ENCODE measurements at places on chromosomes 2 and 18.

- no peak for DNase-seq
Observed at GRCh38 chr2:99863236-99863902, 279.0 kb downstream of the AFF3 start.

DNA sequence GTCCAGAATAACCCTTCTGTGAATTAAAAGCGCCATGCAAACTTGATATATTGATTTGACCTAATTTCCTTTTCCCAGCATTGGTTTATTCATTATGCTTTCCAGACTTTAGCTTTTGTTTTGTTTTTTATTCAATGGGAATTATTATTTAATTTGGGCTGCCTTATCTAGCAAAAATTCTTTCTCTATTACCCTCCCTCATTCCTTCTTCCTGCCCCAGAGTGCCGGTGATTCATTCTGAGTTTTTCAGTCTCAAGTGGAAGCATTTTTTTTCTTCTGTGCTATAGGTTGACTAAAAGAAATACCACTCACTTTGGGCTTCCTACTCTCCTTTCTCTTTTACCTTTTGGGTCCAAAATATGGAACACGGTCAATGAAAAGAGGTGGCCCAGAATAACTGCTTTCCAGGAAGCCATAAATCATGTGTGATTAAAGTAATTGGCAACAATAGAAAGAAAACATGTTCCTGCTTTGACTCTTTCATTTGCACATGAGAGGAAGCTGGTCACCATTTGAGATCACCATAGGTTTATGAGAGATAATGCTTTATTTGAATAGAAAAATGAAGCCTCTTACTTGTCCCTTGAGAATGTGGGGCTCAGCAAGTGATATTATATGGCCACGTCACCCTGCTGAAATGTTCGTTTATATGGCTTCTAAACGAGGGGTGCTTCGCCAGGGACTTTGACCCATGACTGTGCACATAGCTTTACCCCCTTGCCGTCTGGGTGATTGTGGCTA lies 422.8 kb upstream of the ZEB2 start:
- DNase-seq = no peak

GRCh38 chr2:223641082-223641481 lies 38.9 kb upstream of the SCG2 start:
- DNase-seq = no peak

GRCh38 chr2:54419855-54420523 lies 36.1 kb upstream of the SPTBN1 start:
- DNase-seq = no peak

All from body of pancreas (tissue), 4 donors.